DMS 273 treated with DMSO at 0.1 percent for 48 hours (cell line): ENCODE measurements at places on chromosomes 6 and 20.
A peak's percentile ranks its signal among the peaks of the same experiment; 100 is the strongest.

GRCh38 chr6:66538551-66539135 lies 831.6 kb upstream of the EYS start:
- DNase-seq, result no peak

GRCh38 chr20:63102721-63103375 lies 96.1 kb upstream of the BHLHE23 start:
- no peak for DNase-seq

- DNase-seq, result peak; percentile 69
Measured at GRCh38 chr6:28349892-28350737, at the start of gene ZKSCAN3. TSS of gene ZKSCAN3 (plus strand) at chr6:28349947. CDS start at chr6:28359587, 9,640 bp downstream.

- no peak for DNase-seq
Measured at GRCh38 chr20:19083136-19083621, 129.3 kb upstream of the SLC24A3 start.

- no peak for DNase-seq
Measured at GRCh38 chr20:24421071-24421470, 48.4 kb upstream of the SYNDIG1 start.

DNA sequence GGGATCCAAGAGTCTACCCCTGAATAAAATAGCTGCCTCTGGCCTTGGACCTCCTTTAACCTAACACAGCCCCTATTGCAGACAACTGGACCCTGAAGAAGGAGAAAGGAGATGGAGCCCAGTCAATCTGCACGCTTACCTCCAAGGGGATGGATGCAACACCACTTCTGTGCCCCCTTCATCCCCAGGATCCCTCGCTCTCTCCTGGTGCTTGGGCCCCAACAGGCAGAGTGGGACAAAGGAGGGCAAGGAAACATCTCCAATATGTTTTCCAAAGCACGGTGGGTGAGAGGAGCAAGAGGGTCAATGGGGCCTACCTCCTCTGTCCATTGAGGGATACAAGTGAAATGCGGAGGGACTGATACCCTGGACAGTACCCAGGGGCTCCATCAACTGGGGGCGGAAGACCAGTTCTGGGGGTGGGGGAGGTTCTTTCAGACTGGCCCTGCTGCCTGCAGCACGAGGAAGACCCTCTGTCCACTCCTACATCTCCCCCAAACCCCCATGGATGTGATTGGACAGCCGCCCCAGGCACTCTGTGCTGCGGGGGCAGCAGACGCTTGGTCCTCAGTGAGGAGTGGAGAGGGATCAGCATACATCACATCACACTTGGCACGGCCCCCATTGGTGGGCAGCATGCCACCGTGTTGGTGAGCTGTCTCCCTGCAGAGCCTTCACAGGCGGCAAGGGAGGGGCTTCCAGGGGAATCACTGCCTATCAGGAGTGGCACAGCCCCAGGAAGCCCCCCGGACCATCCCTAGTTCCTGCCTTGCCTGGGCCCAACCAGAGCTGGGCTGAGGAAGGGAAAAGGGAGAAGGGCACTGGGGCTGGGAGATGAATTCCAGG lies 70.6 kb downstream of the MRPL14 start:
- no peak for DNase-seq

- DNase-seq, result peak; percentile 28
Measured at GRCh38 chr6:14211562-14211942, 94.0 kb downstream of the CD83 start.

DNA sequence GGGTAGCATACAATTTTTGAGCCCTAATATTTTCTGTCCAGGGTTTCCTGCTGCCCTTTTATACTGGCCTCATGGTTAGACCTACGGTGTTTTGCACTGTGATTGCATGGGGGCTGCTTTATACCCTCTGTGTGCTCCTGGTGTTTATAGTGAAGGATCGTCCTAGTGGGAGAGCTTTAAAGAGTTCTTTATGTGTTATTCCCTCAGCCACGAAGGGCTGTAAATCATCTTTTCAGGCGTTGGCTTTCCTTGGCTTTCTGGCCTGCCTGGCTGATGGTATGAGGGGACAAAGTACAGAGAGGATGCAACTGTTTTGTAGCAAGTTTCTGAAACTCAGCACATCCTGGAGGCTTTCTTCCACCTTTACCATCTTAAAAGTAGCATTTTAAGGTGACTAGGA lies 464.3 kb downstream of the EPM2A start:
- DNase-seq, result no peak

DNA sequence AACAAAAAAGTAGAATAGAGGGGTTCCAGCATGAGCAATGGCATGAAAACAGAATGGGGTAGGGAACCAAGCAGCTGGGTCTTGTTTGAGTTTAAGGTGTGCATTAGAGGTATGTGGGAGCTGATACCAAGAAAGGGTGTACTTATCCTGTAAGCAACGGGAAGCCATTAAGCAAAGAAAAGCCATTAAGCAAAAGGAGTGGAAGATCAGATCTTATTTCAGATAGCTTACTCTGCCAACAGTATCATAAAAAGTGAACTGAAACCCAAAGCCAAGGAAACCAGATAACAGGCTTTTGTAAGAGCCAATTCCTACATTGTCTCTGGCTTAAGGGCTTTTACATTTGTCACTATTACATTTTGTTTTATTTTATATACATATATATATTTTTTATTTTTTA lies 21.3 kb upstream of the BEND6 start:
- DNase-seq, result peak; percentile 19

- DNase-seq, result no peak
Measured at GRCh38 chr20:9374480-9374879, 139.9 kb upstream of the LAMP5 start.

DNA sequence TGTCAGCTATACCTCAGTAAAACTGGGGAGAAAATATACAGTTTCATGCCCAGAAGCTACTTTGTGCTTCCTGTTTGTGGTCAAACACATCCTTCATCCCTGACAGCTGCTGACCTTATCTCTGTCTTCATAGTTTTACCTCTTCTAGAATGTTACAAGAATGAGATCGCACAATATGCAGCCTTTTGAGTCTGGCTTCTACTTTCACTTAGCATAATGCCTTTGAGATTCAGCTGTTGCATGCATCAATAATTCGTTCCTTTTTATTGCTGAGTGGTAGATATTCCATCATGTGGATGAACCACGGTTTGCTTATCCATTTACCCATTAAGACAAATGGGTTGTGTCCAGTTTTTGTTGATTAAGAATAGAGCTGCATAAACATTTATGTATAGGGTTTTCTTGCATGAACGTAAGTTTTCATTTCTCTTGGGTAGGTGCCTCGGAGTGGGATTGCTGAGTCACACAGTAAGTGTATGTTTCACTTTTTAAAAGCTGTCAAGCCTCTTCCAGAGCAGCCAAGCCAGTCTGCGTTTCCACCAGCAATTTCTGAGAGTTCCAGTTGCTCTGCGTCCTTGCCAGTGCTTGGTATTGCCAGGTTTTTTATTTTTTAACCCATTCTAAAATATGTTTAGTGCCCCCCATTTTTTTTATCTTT lies 86.6 kb upstream of the PAX1 start:
- no peak for DNase-seq

GRCh38 chr6:17493286-17493685 lies 99.9 kb downstream of the CAP2 start:
- DNase-seq, result no peak

GRCh38 chr6:161422710-161423680 lies 149.1 kb upstream of the AGPAT4 start:
- DNase-seq, result no peak

DNA sequence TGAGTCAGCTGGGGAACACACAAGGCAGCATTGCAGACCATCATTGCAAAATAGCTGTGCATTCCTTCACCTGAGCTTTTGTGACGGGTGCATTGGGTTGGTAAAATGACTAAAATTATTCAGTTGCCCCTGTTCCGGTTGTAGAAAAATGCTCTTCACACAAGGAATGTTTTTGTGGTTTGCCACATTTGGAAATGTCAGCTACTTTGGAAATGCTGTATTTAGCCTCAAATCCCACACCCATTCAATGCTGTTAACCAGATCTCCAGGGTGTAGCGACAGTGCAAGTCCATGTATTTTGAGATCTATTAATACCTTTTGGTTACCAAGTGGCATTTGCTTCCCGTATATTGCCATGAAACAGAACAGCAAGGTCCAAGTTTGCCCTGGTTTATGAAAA lies 201.2 kb downstream of the FOXA2 start:
- no peak for DNase-seq

DNA sequence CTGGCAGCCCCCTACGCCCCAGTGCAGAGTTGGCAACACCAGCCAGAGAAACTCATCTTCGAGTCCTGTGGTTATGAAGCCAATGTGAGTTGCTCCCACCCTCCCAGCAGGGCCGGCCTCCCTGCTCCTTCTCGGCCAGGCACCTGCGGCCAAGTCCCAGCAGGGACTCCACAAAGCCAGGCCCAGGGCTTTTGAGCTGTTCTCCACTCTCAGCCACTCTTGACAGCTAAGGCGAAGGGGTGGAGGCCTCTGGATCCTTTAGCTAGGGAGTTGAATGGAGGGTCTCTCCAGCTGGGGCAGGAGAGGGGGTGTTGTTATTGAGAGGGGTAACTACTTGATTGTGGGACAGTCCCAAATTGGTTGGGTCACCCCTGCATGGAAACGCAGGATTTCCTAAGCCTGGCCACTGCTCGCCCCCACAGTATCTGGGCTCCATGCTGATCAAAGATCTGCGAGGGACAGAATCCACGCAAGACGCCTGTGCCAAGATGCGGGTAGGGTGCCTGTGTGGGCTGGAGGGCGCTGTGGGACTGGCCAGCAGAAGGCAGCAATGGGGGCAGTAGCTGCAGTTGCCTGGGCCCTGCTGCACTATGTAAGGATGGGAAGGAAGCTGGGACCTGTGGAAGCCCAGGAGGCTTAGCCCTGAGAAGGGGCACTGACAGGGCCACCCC lies 58.3 kb downstream of the TCP11 start:
- DNase-seq, result no peak
